ENCODE measurements at places on chromosomes 7 and 10.

GRCh38 chr7:151839451-151839921 lies 37.4 kb downstream of the PRKAG2 start:
- no peak for DNase-seq

DNA sequence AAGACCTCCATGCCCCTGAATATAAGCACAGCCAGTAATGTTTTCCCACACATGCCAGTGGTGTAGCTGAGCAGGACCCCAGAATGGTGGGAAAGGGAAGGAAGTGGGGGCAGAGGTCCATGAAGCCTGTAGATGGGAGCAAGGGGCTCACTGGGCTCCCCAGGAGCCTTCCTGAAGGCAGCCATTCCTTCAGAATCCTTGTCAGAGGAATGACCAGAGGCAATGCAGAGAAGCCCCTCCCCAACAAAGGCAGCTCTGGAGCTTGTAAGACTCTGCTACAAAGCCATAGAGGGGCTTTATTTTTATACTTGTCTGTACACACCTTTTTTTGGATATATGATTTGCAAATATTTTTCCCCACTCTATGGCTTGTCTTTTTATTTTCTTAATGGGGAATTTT lies 165.0 kb upstream of the TCF7L2 start:
- no peak for DNase-seq

DNA sequence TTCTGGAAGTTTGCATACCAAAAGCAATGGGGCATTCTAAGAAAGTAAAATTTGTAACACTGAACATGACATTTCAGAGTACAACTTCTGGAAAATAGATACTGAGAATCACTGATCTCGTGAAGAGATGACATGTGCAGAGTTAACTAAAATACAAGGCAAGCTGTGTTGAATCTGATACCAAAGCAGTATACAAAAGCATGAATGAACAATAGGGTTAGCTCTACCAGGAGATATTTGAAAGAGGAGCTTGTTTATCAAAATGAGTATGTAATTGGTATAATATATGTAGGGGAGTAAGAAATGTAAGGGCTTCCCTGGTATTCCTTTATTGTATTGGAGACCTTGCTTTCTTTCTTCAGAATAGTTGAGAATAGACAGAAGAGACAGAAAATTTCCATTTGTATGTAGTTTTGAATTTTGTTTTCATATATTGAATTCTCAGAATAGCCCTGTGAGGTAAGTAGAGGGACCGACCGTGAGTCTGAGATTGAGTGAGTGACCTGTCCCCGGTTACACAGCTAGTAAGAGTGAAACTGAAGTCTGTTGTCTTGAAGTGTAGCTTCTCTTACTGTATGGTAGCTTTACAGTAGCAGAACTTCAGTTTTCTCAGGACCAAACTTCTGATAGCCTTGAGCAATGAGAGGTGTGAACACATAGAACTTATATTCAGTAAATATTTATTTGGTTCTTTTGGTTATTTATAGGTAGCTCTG lies 5.0 kb downstream of the HBP1 start:
- no peak for DNase-seq

- peak; percentile 16 for DNase-seq
Measured at GRCh38 chr10:78893217-78893616, 175.5 kb upstream of the ZMIZ1 start.

GRCh38 chr7:68433462-68434070 lies 1164.7 kb upstream of the AUTS2 start:
- no peak for DNase-seq

GRCh38 chr10:10745291-10745690 lies 272.4 kb upstream of the CELF2 start:
- DNase-seq: no peak

GRCh38 chr10:119769886-119770285 lies 44.0 kb downstream of the INPP5F start:
- no peak for DNase-seq

GRCh38 chr7:125526092-125526491 lies 596.5 kb upstream of the POT1 start:
- no peak for DNase-seq

- DNase-seq: no peak
Measured at GRCh38 chr7:42133321-42133720, 103.7 kb downstream of the GLI3 start.

DNA sequence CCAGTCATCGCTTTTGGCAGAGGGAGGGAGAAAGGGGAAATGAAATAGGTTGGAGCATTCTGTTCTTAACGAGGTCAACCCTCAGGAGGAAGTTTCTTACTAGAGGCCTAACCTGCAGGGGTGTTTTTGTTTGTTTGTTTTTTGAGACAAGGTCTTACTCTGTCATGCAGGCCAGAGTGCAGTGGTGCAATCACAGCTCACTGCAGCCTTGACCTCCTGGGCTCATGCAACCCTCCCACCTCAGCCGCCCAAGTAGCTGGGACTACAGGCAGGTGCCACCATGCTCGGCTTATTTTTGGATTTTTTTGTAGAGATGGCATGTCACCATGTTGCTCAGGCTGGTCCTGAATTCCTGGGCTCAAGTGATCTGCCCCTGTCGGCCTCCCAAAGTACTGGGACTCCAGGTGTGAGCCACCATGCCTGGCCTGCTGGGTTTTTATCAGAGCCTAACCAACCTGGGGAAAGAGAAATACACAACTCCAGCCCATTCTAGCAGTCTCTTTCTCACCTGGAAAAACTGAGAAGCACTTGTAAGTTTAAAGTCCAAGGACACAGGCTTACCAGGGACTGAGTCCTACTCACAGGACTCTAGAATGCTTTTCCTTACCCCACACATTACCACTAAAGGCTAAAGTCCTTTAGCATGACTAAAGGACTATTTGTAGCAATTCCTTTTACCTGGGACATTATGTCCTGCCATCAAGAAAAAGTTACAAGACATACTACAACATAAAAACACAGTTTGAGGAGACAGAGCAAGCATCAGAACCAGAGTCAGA lies 101.0 kb upstream of the EGFR start:
- no peak for DNase-seq

DNA sequence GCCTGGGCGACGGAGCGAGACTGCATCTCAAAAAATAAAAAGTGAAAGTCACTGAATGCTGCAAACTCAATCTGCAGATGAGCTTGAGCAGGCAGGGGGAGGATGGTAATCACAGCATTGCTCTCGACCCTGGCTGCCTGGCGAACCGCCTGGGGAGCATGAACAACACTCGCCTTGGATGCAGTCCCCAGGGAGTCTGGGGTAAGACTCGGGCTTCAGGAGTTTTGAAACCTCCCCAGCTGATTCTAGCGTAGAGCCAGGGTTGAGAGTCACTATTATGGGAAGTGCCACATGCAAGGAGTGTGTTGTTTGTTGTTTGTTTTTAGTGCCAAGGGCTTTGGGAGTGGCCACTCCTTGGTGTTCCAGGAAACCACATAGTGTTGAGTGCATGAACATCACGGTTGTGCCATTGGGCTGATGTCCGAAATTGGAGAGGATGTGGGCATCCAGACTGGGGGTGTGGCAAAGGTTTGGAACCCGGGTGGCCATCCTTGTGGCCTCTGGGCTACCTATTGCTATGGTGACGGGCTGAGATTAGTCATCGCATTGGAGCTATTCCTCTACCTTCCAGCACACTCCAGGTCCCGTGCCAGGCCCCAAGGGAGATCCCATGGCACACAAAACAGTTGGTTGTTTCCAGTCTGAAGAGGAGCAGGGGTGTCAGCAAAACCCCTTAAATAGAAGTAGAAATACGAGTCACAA lies 92.6 kb downstream of the RGS10 start:
- peak; percentile 53 for DNase-seq

GRCh38 chr10:17452060-17452841 lies 2.1 kb downstream of the ST8SIA6 start:
- DNase-seq: no peak

DNA sequence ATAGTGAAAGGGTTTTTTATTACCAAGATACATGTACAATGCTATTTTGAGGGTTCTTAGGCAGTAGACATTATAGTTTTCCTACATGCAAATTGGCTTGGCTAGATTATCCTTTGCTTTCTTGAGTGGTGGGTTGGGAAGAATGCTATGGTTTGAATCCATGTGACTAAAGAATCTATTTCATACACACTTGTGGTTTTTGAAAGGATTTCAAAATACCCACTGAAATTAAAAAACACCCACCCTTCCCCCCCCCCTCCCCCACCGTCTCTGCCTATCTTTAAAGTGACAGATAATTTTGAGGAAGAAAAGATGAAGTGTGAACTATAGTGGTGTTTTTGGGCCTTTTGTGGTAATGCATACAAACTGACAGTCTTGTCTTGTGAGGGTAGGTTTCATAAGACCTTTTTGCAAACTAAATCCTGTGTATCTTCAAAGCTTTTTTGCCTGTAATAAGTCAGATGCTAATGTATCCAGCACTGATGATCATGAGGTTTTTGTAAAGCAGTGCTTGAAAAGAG lies 90.9 kb downstream of the TPST1 start:
- no peak for DNase-seq

GRCh38 chr7:102410123-102410522 lies 14.0 kb downstream of the PRKRIP1 start:
- no peak for DNase-seq

GRCh38 chr7:106433377-106433776 lies 148.6 kb upstream of the NAMPT start:
- no peak for DNase-seq

GRCh38 chr10:110495731-110496552 lies 1.8 kb upstream of the DUSP5 start:
- peak; percentile 85 for DNase-seq

- DNase-seq: no peak
Measured at GRCh38 chr10:63209705-63210104, 76.6 kb downstream of the NRBF2 start.

GRCh38 chr7:151520419-151521261 lies 945 bp upstream of the RHEB start:
- no peak for DNase-seq

- DNase-seq: peak; percentile 23
Measured at GRCh38 chr7:156151078-156151477, 338.8 kb upstream of the SHH start.

DNA sequence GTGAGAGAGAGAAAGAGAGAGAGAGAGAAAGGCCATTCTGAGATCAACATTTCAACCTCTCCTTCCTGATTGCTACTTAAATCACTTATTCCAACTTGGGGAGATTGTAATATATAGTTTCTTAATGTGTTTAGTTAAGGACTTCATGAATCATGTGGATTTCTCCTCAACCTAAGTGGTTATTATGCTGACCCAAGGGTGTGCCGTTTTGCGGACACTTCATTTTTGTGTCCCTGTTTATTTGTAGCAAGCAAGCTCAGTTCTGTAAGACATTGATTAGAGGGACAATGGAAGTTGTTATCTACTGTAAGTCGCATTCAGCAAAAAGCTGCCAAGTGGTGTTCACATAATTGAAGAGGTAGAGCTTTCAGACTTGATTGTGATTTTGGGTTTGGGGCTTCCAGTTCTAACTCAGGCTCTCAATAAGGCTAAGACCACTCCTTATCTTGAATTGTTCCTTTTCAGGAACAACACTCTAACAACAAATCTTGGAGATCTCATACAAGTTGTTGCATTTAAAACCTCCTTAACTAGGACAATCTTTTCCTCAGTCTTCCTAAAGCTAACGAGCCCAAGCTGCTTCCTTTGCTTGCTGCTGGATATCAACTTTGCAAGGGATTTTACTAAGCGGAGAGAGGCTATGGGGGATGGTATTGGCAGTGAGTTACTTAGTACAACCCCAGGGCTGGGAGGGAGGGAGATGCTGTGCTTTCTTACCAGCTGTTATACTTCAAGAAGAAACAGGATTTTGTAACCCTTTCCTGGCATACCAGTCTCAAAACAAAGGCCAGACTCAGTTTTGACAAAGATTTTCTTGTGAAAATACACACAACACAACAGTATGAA lies 19.8 kb upstream of the COL1A2 start:
- peak; percentile 81 for DNase-seq

DNA sequence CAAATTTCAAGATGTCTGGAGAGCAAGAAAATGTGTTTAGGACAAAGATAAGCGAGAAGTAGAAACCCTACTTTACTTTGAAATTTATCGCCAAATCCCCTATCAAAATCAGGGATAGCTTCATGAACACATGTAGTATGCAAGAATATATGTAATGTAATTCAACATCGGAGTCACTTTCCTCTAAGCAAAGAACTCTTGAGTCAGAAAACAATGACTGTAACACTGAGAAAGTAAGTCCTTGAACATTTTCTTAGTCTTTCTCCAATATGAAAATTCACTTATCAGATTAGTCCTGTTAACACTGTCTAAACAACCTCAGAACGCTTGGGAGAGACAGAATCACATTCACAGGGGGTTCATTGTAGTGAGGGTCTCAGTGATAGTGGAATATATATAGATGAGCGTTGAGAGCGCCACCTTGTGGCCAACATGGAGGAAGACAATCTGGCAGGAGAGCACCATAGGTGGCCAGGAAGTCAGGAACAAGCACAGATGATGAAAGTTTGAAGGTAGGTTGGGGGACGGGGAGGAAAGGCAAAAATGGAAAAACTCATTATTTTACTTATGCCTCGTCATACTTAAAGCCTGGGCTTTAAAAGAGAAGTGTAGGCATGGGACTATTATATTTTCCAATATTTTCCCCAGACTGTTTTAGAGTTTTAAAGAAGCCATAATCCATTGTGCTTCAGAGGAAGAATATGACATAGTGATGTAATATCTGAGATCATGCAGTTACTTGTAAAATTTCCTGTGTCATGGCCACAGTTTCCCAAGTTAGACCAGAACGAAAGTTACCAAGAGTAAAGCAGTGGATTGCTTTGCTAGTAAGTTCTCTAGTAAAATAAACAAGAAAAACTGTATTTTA lies 115.5 kb upstream of the GNAI1 start:
- DNase-seq: peak; percentile 62

- no peak for DNase-seq
Measured at GRCh38 chr7:118657391-118658005, 433.0 kb downstream of the ANKRD7 start.

- no peak for DNase-seq
Measured at GRCh38 chr7:14073543-14073942, 84.1 kb upstream of the ETV1 start.

DNA sequence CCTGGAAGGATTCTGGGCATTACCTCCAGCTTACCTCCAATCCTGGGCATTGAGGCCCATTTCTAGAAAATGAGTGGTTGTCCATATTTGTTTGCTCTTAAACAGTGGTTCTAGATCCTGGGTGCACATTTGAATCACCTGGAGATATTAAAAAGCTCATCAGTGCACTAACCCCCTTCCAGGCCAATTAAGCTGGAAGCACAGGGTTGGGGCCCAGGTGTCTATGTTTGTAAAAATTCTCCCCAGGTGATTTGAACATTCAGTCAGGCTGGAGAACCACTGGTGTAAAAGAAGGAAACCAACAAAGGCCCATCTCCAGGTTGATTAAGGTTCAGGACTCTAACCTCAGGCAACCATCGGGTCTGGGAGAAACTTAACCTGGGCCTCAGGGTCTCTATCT lies 102.6 kb upstream of the NANOS1 start:
- peak; percentile 12 for DNase-seq

DNA sequence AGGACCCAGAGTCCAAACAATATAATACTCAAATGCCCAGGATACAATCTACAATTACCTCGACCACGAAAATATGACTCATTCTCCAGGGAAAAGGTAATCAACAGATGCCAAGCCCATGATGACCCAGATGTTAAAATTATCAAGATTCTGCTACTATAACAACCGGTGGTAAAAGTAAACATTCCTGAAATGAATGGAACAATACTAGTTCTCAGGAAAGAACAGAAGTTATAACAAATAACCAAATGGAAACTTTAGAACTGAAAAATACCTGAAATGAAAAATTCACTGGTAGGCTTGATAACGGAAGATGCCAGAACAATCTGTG lies 34.1 kb upstream of the GUSB start:
- DNase-seq: no peak

GRCh38 chr7:69657985-69658384 lies 59.7 kb downstream of the AUTS2 start:
- no peak for DNase-seq

GRCh38 chr10:88851706-88852105 lies at the start of gene ANKRD22:
Gene ANKRD22, minus strand, starts transcription at chr10:88851844. Its CDS starts 237 bp downstream, at chr10:88851607.
- peak; percentile 87 for DNase-seq
